Right renal cortex interstitium (tissue), 3 donors: ENCODE measurements at places on chromosomes 5 and 9.

- DNase-seq: no peak
These were observed 2.8 kb downstream of the IL3 start for GRCh38 chr5:132063090-132063911.

GRCh38 chr5:168407211-168407610 is 79.1 kb upstream of the RARS1 start:
- DNase-seq: no peak

DNA sequence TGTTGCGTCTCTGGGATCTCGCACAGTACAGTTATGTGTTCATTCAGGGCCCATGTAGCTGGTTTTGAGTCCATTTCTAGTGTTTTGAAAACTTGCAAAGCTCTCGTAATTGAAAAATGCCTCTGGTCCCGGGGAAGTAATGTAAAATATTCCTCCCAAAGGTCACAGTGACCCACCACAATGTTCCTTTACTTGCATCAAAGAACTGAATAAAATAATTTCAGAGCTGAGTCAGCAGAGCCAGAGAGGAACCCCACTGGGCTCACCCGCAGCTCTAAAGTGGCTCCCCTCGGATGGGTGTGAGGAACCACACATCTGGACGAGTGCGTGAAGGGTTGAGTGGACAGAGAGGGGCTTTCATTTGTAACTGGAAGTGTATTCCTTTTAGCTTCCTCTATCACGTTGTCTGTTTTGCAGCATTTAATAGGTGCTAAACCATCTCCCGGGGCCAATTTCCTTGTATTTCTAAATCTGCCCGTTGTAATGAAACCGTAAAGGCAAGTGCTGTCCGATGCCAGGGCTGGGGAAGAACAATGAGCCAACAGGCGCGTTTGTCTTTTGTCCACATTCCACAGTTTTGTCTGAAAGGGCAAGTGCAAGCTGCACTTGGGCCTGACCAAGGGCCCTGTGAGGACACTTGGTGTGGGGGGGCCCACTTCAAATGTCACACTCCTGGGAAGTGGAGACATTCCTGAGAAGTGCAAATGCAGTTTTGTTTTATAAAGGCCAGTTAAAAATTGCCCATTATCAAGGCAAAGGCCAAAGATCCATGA is 29.9 kb downstream of the COL5A1 start:
- no peak for DNase-seq

GRCh38 chr5:109859537-109859936 is 169.8 kb downstream of the MAN2A1 start:
- DNase-seq: no peak

DNA sequence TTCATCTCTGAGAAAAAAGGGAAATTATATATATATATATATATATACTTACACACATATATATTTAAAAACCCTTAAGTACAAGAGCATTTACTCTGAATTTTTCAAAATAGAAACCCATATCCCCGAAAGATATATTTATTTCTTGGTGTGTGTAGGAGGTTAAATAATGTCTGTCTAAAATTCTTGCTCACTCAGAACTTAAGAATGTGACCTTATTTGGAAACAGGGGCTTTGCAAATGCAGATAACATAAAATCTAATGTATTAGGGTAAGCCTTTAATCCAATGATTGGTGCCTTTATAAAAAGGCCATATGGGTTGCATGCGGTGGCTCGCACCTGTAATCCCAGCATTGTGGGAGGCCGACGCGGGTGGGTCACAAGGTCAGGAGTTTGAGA is 517.3 kb upstream of the TLE4 start:
- DNase-seq: no peak

DNA sequence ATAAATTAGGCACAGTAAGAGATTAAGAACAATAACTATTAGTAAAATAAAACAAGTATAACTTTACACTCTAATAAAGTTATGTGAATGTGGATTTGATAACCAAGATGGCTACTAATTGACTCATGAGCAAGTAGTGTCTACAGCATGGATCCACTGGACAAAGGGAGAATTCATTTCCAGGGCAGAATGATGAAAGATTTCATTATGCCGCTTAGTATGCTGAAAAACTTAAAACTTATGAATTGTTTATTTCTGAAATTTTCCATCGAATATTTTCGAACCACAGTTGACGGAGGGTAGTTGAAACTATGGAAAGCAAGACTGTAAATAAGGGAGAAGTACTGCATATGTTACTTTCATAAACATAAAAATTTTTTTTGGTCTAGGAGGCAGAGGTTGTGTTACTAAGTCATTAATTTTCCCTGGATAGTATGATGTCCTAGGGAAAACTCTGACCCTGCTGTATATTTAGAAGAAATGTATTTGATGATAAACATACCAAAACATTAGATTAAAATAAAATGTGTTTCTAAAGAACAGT is 24.9 kb upstream of the TARS1 start:
- no peak for DNase-seq

- no peak for DNase-seq
These were observed 2.8 kb upstream of the RUSC2 start for GRCh38 chr9:35487081-35487480.

- DNase-seq: peak; percentile 80
These were observed 43.4 kb upstream of the IL17B start for GRCh38 chr5:149422366-149423048.

GRCh38 chr9:22990349-22990748 is 543.7 kb downstream of the DMRTA1 start:
- no peak for DNase-seq

DNA sequence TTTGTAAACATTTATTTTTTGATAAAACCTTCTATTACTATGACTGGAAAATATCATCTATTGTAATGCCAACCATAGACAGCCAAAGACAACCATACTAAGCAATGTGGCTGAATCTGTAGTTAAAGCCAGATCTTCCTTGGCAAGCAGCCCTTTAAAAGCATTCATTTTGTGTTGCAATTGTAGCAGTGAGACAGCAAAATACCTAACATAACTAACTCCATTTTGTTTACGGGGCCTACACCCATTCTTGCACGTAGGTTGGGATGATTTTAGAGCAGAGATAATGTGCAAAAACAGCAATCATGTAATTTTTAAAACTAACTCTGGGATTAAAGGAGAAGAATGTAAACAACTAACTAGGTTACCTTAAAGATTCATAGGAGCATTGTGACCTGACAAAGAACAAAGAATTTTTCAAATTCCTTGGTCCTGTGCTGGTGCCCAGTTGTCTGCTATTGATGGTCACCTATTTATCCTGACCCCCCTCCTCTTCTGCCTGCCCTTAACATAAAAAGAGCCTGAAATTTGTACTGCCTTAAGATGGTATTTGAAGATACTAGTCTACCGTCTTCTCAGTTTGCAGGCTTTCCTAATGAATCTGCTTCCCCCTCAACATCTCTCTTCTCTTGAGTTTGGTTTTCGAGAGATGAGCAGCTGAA is 10.6 kb downstream of the IFNA1 start:
- no peak for DNase-seq

DNA sequence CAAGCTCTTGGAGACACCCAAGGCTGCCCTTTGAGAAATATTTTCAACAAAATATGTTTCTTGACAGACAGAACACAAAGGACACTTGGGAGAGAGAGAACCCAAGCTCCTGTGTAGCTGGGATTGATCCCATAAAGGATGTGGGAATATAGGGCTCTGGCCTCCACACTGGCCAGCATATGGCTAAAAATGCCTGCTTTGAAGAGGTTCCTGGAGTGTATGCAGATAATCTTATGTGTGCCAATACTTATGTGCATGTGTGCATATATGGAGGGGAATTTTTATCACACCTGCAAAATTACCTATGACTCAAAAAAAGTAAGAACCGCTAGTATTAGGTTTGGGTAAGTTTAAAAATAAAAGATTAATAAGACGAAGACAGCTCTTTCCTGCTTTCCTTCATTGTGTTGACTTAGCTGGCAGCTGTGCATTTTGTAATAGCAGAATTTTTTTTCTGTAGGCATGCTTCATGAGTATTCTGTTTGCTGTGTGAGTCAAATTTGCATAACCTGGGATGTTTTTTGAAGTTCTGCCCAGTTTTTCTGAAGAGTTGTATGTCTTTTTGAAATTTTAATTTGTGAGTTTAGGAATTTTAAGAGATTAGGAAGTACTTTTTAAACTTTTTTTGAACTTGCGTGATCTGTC is 42.6 kb downstream of the HACD4 start:
- no peak for DNase-seq

DNA sequence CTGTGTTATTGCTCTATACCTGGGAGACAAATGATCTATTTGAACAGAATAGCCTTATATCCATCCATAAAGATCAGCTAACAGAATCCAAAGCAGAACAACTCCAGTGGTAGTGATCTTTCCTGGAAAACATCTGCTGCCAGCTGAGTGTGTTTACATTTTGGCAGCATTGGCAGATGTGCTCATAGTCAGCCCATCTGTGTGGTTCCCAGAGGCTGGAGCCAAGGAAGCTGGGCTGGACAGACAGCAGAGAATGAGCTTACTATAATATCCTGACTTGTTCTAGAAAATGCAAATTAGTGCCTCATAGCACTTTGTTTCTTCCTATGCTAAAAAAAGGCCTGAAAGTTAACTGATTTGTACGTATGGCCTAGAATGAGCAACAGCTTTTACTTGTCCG is 99.7 kb downstream of the ST8SIA4 start:
- DNase-seq: no peak

GRCh38 chr9:137630679-137631078 is 11.9 kb downstream of the EHMT1 start:
- DNase-seq: no peak

DNA sequence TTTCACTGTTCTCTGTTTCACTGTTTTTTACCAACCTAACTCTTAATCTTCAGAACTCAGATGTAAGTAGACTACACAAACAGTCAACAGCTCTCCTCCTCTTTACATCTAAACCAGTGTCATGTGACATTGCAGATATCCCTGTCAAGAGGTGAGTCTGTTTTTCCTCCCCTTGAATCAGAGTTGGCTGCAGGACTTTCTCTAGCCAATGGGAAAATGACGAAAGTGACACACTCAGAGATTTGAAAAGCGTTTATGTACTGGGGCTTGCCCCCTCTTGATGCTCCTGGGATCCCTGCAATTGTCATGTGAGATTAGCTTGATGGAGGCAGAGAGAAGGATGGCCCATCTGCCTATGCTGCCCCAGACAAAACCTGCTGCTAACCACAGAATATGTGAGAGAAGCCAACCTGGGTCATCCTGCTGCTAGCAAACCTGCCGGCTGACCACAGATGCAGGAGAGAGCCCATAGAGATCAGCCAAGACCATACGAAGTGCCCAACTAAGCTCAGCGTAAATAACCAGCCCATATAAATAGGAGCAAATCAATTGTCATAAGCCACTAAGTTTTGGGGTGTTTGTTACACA is 111.1 kb downstream of the ASTN2 start:
- no peak for DNase-seq

- DNase-seq: no peak
These were observed 5.4 kb downstream of the UBE2QL1 start for GRCh38 chr5:6453937-6454560.

- no peak for DNase-seq
These were observed 9.9 kb downstream of the DAB2IP start for GRCh38 chr9:121661328-121661727.
